Naive thymus-derived CD4-positive, alpha-beta T cell (primary cell): ENCODE measurements at places on chromosomes 1 and 21.

GRCh38 chr1:64499966-64500365 lies 30.0 kb downstream of the CACHD1 start:
- DNase-seq = no peak

DNA sequence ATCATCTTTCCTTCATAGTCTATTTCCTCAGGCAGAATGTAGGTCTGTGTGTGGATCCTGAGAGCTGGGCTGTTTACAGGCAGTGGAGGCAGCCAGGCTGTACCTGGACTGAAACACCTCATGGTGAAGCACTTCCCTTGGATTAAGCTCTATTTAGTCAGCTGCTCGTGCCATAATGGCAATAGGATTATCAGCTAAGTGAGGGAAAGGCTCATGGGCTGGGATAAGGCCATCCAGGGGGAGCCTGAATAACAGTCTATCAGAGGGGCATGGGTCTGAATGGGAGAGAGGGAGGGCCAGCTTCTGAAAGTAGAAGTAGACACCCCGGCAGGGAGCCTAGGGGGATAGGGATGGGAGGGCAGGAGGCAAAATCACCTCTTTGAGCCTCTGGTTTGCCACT lies 8.3 kb downstream of the RNASEL start:
- DNase-seq = no peak

GRCh38 chr21:33432496-33432895 lies 29.3 kb downstream of the IFNGR2 start:
- DNase-seq = no peak

GRCh38 chr1:102595106-102595505 lies 513.2 kb downstream of the COL11A1 start:
- DNase-seq = no peak

GRCh38 chr1:60715970-60716369 lies 366.4 kb upstream of the NFIA start:
- no peak for DNase-seq

DNA sequence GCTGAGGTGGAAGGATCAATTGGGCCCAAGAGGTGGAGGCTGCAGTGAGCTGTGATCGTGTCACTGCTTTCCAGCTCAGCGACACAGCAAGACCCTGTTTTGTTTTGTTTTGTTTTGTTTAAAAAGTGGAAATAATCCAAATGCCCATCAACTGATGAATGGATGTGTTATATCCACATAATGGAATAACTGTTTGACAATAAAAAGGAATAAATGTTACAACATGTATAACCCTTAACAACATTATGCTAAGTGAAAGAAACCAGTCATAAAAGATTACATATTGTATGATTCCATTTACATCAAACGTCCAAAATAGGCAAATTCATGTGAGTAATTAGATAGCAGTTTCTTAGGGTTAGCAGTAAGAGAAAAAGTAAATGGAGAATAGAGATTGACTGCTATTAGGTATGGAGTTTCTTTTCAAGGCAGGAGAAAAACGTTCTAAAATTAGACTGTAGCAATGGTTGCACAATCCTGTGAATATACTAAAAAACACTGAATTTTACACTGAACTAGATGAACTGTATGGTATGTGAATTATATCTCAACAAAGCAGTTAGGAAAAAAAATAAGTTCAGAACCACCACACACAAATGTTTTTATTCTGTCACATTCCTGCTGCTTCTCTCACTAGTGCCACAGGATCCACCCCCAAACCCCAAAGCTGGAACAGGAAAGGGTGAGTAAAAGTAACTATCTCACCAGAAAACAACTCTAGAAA lies 15.7 kb downstream of the FOXJ3 start:
- DNase-seq = no peak

DNA sequence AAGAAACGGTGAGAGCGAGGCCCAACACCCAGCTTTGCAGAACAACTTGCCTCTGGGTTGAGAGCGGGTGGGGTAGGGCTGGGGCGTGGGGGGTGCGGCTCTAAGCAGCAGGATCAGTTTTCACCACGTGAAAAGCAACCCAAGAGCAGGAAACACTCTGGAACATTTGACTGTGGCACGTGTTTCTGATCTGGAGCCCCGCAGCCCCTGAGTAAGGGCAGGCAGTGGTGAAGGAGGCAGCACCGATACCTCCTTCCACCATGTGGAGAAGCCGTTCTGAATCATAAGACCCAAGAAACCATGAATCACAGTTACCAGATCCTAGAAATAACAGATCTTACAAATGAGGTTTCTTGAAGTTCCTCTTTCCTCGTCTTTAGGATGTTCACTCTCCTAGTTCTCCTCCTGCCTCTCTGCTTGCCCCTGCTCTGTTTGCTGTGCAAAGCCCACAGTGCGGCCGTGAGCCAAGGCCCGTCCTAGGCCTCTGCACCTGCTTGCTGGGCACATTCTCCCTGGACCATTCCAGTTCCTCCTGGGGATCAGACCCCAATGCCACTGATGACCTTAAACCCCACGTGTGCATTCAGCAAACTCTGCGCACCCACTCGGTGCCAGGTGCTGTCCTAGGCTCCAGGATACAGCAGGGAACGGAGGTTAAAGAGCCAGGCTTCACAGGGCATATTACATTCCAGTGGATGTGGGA lies 31.9 kb downstream of the SLC1A7 start:
- DNase-seq = no peak

DNA sequence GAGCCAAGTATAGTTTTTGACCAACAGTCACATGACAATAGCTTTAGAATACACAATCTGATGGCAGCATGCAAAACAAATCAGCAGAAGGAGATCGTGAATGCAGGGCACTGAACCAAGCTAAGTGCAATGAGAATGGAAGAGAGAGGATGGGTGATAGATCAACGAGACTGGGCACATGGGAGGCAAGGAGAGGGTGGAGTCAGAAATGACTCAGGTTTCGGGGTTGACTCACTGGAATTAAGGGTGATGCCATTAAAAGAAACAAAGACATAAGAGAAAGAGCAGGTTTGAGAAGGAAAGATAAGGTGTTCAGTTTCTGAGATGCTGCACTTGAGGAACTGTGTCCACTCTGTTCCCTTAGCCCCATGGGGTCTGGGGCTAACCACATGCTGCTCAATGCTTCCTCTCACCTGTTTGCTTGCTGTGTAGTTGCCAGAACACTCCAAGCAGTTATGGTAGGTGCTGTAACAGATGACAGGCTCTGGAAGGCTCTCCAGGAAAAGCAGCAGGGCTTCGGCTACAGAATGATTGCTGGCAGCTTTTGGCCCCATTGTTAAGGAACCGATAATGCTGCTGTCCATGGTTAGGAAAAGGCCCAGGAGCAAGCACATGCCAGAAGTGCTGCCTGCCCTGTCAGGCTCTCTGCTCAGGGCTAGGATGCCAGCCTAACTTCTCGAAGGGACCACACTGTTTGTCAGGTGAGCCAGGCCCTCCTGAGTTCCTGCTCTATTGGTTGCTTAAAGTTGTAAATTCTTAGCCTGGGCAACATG lies 6.1 kb upstream of the MTF1 start:
- DNase-seq = no peak

DNA sequence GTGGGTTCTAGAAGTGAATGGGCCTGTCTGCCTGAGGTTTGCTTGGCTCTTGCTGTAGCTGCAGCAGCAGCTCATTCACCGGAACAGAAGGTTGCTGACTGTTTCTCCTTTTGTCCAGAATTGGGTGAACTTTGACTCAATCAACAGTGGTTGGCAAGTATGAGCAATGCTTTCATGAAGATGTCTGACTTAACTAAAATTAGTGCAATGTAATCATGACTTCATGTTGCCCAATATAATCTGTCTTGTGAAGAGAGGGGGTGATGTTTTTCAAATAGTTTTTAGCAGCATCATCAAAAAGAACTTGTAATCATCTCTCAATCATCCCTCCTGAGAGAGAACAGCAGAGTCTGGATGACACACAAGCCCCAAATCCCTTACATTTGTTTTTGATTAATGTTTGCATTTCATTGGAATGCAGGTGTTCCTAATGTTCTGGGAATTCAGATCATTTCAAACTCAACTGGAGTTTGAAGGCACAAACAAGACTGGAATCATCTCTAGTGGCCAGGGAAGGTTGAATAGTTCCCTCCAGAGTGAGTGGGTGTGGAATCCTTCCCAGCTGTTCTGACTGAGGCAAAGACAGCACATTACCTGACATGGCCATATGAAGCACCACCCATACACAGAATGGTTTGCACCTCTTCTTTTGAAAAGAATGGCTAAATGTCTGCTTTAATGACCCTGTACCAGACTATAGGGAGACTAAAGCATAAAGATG lies 82.9 kb downstream of the HLX start:
- DNase-seq = no peak

DNA sequence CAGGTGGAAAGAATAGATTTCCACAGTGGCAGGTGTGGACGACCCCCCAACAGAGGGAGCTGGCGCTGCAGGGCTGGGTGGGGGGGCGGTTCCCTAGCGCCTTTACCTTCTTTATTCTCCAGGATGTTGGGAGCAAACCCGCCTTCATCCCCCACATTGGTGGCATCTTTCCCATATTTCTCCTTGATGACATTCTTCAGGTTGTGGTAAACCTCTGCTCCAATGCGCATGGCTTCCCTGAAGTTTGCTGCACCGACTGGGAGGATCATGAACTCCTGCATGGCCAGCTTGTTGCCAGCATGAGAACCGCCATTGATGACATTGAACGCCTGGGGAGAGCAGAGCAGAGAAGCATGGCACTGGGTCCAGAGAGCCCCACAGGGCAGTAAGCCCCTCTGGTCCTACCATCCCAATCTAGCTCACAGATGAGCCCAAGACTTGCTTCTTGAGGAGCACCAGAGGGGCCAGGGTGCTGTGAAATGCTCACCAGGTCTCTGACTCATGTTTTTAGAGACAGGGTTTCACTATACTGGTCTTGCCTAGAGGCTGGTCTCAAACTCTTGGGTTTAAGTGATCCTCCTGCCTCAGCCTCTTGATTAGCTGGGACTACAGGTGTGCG lies 12.2 kb downstream of the ENO1 start:
- DNase-seq = no peak

- DNase-seq = peak; percentile 80
Observed at GRCh38 chr1:110207831-110208230, 2.3 kb upstream of the KCNC4 start.

DNA sequence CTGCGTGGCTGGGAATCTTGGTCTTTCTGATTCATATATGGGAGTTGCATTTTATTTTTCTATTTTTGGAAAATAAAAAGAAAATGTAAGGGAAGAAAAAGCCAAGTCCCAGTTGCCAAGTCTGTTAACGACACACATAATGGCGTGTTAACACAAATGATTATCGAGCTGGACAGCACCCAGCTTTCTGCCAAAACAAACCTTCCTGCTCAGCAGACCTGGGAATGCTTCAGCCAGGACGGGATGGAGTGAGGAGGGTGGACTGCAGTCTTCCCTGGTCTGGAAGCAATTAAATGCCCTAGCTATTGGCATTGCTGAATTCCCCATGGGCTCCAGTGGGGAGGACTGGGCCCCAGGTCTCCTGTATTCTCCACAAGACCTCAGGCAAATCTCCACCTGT lies 184.2 kb upstream of the USP24 start:
- no peak for DNase-seq

DNA sequence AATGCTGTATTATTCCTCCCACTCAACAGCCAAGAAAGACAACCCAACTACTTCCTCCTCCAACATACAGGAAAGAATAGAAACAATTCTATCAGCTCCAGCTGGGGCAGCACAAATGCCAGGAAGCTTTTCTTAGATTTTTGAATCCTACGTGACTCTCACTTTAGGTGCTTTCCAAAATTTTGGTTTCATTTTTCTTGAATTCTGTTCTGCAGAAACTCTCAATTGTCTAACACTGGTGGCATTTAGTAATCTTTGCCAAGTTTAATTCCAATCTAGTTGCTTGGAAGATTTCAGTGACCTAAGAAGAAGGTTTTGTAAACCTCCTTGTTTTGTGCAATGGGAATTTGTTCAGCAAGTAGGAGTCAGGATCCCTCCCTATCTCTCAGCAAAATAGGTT lies 37.1 kb upstream of the DOCK7 start:
- DNase-seq = no peak

- no peak for DNase-seq
Observed at GRCh38 chr1:192933744-192934143, 124.9 kb downstream of the RGS2 start.

- no peak for DNase-seq
Observed at GRCh38 chr1:18580047-18580446, 50.6 kb upstream of the PAX7 start.

GRCh38 chr1:41700581-41700980 lies 216.1 kb upstream of the EDN2 start:
- DNase-seq = no peak

DNA sequence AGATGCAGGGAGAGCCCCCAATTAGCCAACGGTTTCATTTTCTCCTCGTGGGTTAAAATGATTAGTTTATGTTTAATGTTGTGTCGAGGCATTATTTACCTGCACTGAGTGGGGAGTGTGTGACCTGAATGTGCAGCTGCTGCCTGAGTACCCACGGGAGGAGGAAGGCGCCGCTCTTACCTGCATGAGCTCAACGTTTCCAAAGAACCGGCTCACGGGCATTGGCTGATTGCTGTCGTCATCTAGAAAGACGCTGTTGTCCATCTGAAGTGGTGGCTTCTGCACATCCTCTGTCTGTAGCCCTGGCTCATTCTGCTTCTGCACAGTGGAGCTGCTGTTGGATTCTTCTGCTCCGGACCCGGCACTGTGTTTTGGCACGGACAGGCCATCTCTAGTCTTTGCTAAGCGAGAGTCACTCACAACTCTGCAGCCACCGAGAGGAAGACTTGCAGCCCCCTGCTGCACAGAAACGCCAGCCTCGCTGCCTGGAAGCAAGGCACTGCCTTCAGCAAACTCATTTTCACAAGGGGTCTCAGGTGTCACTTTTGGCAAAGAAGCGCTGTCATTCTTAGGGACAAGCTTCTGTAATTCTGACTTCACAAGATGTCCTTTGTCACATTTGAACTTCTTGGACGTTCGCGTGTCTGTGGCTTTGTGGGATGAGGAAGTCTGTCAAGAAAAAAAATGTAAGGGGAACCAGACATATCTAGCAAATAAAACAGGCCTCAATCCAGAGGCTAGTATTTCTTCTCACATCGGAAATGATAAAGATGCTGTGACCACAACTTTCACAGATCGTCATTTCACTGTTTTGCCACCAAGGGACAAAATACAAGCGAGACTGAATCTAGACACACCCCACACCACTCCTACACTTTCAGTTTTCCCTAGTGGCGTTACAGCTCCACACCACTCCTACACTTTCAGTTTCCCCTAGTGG lies 9.4 kb downstream of the C1orf174 start:
- DNase-seq = no peak

DNA sequence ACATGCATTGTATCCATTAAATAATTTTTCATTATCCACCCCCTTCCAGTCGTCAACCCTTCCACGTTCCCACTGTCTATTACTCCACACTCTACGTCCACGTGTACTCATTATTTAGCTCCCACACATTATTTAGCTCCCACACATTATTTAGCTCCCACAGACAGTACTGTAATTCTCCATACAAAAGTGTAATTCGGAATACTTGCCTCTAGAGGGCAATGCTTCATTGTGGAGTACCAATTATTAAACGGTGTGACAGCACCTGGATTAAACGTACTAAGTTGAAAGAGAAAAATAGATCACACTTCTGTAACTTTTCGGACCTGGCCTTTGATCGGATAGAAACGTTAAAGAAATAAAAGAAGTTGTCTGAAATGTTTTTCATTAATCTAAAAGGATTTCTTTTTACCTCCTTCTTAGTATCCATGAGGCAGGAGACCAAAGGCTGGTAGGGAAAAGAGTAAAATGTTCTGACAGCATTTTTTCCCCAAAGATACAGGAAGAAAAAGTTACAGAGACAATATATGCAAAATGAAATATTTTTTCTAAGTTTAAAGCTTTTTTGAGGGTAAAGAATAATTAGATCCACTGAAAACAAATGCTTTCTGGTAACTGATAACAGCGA lies 99.2 kb downstream of the LHX8 start:
- DNase-seq = no peak
